Central memory CD4-positive, alpha-beta T cell (primary cell): ENCODE measurements at places on chromosomes 7 and 10.

DNA sequence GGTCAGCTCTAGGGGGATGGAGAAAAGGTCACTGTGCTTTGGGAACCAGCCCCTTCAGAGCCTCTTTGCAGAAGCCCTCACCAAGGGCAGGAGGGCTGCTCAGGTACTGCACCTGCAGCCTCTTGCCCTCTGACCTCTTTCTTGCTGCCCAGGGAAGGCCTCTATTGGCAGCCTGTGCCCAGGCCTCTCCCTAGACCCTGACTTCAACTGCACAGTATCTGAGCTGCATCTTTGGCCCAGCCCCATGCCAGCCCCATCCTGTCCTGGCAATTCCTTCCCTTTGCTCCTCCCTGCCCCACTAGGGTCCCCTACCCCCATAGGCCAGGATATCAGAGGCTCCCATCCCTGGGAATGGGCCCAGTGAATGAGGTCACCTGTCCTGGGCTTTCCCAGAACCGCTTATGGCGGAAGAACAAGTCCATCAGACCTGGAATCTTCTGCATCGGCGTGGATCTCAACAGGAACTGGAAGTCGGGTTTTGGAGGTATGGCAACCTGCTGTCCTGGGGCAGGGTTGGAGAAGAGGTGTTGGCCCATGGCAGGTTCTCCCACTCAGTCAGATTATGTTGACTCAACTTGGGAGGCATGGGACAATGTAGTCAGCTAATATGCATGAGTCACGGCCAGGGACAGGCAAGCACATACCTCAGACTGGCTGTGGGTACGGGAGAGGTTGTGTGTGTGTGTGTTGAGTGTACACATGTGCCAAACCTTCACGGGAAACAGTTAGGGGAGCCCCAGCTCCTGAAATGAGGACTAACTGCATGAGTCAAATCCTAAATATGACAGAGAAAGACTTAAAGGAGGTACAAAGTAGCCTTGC lies 17.1 kb upstream of the CPA1 start:
- no peak for DNase-seq

DNA sequence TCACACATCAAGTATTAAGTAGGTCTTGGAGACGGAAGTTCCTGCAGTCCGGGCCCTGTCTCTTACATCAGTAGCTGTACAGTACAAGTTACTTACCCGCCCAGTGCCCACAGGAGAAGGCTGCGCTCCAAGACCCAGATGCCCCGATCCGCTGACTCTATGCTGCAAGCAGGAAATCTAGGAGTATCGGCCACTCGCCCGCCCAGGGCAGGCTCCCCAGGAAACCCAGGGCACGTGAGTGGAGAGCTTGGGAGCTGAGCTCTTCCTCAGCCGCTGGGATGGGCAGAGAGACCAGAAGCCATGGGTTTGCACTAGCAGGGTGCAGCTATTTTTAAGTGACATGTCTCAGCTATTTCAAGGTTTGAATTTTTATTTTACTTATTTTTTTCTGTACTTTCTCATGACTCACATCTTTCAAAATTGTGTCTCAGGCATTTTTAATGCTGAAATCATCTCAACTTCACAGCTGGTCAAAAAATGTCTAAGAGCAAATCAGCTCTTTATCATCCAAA lies 1.9 kb upstream of the GPER1 start:
- DNase-seq, result no peak

DNA sequence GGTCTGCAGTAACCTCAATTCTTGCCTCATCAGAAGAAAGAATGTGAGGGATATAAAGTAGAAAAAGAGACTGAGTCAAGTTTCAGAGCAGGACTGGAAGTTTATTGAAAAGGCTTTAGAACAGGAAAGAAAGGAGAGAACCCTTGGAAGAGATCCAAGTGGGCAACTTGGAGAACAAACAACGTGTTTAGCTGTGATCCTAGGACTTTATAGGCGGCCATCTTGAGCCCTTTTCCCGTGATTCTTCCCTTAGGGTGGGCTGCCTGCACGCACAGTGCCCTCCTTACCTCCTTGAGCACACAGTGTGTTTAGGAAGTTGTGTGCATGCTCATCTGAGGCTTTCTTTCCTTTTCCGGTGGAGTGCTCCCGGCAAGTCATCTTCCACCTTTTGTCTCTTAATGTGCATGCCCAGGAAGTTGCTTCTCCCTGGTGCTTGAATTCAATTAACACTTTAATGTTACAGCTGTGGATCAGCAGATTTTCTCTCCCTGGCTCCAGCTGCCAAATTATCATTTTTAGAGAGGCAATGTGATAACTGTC lies 59.8 kb downstream of the ENTPD1 start:
- DNase-seq, result no peak

DNA sequence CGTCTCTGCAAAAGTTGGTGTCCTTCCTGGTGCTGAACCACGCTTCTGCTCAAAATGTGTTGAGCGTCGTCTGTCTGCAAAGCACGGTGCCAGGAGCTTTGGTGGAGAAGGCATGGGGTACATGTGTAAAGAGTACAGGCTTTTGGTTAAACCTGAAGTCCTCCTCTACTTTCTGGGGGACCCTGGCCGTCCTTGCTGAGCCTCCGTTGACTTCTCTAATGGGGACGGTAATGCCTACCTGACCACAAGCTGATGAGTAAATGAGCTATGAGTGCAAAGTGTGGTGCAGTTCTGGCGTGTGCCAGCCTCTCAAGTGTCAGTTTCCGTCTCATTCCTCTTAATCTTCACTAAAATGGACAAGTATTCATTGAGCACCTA lies 527 bp upstream of the HERPUD2 start:
- DNase-seq, result no peak

GRCh38 chr10:3747248-3747960 lies 37.6 kb downstream of the KLF6 start:
- DNase-seq, result no peak

DNA sequence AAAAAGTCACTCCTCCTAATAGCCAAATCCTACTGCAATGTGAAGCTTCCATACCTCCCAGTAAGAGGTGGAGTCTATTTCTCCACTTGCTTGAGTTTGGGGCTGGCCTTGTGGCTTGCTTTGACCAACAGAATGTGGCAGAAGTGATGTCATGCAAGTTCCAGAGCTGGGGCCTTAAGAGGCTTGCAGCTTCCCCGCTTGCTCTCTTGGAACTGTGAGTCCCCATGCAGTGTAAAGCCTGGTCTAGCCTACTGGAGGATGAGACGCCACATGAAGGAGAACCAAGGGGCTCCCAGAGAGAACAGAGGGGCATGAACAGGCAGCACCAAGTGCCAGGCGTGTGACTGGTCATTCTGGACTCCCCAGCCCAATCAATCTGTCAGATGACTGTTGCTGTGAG lies 58.6 kb upstream of the OPALIN start:
- no peak for DNase-seq

- DNase-seq, result no peak
These were observed 219.2 kb upstream of the ZNF32 start for GRCh38 chr10:43867667-43868565.

GRCh38 chr7:156778201-156778600 lies 114.8 kb downstream of the LMBR1 start:
- no peak for DNase-seq

- no peak for DNase-seq
These were observed 32.9 kb downstream of the AP3M1 start for GRCh38 chr10:74117738-74118137.

DNA sequence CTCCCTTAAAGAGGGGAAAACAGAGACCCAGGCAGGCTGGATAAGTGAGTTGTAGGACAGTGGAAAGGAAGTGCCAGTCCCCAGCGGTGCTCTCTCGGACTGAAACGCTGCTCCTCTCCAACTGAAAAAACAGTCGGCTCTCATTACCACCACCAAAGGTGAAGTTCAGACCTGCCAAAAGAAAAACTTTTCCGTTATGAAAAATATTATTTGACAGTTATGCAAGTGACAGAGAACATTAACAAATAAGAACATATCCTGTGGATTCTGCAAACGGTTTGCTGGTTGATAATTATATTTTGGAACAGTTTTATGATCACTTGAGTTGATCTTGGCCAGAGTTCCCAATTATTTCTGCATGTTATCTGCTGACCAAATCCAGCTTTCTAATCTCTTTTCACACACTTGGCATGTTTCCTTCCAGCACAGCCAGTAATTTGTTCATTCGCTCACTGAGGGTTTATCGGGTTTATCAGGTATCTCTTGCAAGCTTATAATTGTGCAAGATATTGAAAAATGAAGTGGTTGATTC lies 82.6 kb downstream of the PTPRE start:
- DNase-seq, result no peak

DNA sequence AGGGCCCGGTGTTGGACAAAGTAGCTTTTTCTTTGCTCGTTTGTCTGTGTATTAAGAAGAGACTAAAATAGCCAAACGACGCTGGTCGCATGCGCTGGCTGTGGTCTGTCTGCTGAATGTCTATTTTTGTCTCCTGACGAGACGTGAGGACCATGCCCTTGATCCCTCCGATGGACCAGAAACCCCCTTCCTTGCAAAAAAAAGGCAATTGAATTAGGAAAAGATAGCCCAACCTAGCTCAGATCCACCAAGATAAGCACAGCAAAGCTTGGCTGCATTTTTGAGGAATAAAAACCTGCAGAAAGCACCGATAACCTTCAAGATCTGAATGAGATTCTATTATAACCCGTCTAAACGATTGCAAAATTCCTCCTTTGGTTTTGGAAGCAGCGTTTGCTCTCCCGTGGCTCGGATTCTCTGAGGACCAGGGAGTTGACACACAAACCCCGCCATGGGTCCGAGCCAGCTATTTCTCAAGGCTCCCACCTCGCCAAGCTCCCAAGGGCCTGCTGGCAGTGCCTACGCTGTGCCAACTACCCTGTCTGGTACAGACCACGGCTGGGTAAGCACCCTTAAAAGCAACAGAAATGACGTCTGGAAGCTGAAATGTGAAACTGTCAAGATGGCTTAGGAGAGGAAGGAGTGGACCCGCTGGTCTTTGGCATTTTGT lies 17.7 kb upstream of the TTYH3 start:
- no peak for DNase-seq

- DNase-seq, result no peak
These were observed 63.4 kb downstream of the CAV1 start for GRCh38 chr7:116588225-116588624.

DNA sequence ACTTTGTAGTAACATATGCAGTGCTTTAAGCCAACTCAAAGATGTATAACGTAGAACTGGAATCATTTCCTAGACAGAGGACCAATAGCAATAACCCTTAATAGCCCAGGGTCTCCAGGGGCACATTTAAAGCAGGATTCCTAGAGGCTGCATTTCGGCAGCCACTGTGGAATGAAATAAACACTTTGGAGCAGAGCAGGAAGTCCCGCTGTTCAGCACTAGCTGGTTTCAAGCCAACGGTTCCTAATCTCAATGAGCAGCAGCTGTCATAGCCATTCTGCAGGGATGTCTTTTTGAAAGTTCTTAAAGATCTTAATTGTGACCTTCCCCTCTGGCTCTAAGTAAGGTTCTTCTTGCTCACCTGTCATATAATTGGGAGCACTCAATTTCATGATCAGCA lies 18.4 kb upstream of the MACROH2A2 start:
- no peak for DNase-seq
